PC-3 (cell line): ENCODE measurements at places on chromosomes 13 and 19.
A peak's percentile ranks its signal among the peaks of the same experiment; 100 is the strongest.

DNA sequence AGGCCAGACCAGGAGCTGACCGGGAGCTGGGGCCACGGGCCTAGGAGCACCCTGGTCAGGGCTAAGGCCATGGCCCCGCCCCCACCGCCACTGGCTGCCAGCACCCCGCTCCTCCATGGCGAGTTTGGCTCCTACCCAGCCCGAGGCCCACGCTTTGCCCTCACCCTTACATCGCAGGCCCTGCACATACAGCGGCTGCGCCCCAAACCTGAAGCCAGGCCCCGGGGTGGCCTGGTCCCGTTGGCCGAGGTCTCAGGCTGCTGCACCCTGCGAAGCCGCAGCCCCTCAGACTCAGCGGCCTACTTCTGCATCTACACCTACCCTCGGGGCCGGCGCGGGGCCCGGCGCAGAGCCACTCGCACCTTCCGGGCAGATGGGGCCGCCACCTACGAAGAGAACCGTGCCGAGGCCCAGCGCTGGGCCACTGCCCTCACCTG, 6.6 kb downstream of the SPHK2 start:
- H3K4me3 ChIP-seq = no peak overlapping the region
- no peaks in the 10 kb centered on the region for H3K27me3 ChIP-seq
- no peak for DNase-seq
- H3K36me3 ChIP-seq = no peaks in the 10 kb centered on the region
- no peak overlapping the region for H3K27ac ChIP-seq

DNA sequence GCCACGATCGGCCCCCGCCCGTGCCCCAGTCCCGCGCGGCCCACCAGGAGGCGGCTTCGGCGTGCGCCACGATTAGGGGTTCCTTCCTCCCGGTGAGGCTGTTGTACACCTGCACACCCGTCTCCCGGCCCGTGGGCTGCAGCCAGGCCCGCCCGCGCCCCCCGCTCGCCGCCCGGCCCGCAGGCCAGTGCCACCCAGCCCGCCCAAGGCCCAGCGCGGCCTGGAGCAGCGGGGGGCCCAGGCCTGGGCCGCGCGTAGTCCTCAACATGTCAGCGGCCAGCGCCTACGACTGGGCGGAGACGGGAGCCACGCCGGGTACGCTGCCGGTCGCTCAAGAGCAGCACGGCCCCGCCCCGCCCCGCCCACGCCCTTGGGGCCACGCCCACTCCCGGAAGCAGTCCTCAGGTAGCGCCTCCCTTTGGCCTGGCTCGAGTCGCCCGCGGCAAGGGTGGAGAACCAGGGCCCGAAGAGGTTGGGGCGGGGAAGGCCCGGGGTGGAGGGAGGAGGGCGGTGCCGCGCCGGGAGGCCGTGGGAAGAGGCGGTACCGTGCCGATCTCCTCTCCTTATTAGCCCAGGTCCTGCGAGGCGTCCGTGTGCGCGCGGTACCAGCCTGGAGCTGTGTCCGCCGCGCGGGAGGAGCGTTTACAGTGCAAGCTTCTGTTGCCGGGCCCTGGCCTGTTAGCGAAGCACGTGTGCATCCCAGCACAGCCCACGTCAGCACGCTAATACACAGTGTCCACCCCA, at the start of gene CARS2:
Gene CARS2, minus strand, starts transcription at position 291 of the 744 bp plus-strand sequence. Its CDS starts 23 bp downstream, at position 268.
- H3K4me1 ChIP-seq = peaks cover 22% of the 10 kb centered on the region
- DNase-seq = peak; percentile 94
- H3K4me3 ChIP-seq = peak within 1 kb of the TSS; percentile 80
- H3K27ac ChIP-seq = peak within 1 kb of the TSS; percentile 58
- H3K36me3 ChIP-seq = peaks cover 9% of the 10 kb centered on the region

DNA sequence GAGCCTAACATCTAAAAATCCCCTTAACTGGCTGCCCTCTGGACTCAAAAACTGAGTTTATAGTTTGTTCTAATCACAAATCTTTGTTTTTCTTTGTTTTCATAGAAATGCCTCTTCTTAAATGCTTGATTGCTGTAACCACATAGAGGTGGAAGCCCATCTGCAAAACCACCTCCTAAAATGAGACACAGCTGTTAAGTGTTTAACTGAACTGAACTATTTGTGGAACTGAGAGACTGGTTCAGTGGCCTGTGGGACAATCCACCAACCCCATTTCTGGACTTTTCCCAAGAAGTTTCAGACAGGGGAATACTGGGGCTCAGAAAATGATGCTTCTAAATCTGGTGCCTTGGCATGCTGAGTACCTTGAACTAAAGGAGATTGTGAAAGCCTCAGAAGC, 50.9 kb upstream of the TM9SF2 start:
- H3K4me3 ChIP-seq = no peak overlapping the region
- H3K4me1 ChIP-seq = peaks cover 12% of the 10 kb centered on the region
- H3K36me3 ChIP-seq = no peaks in the 10 kb centered on the region
- H3K27ac ChIP-seq = no peak overlapping the region
- DNase-seq = no peak

DNA sequence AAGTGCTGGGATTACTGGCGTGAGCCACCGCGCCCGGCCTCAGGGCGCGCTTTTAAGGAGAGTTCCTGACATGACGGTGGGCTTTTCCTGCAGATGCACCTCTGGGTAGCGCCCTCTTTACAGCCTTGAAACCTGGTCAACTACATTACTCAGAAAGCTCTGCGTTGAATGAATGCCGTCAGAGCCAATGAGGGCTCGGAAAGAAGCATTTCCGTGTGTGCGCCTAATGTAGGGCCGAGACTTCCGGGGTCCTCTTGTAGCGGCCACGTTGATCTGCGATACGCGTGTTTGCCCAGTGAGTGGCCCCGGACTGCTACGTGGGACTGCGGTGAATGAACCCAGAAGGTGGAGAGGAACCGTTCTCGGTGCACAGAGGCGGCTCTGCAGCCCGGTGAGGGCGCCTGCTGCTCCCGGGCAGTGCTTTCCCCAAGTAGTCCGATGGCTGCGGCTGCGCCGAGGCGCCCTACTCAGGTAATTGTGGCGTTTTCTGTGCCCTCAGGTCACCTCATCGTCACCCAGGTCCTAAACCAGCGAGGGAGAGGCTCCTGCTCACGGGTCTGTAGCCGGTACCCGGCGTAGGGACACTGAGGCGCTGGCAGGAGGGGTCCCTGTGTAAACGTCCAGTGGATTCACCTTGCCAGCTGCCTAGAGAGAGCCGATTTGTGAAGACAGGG, 4.9 kb upstream of the ZNF552 start:
- H3K36me3 ChIP-seq = peaks cover 21% of the 10 kb centered on the region
- peak; percentile 98 for DNase-seq
- H3K27me3 ChIP-seq = no peaks in the 10 kb centered on the region

DNA sequence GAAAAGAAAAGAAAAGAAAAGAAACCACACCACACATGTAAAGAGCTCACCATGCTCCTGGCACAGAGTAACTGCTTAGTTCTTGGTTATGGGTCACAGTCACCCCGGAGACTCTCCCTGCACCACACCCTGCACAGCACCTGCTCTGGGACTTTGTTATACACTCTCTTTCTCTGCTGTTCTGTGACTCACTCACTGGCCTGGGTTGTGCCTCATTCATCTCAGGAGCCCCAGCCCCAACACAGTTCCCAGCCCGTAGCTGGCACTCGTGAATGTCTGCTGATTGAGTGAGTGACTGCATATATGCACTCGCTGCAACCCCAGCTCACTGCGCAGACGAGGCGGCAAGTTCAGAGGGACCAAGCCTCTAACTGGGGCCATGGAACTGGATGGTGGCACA, 22.9 kb upstream of the ZNF507 start:
- H3K27me3 ChIP-seq = no peaks in the 10 kb centered on the region
- H3K36me3 ChIP-seq = no peaks in the 10 kb centered on the region
- DNase-seq = peak; percentile 46
- H3K4me1 ChIP-seq = peaks cover 12% of the 10 kb centered on the region; the same call in 1 of the 2 replicates
- H3K4me3 ChIP-seq = no peak overlapping the region

GRCh38 chr13:26457212-26457611, 100.3 kb upstream of the WASF3 start:
- peaks cover 15% of the 10 kb centered on the region for H3K4me1 ChIP-seq
- no peaks in the 10 kb centered on the region for H3K27me3 ChIP-seq
- H3K36me3 ChIP-seq = no peaks in the 10 kb centered on the region
- no peak overlapping the region for H3K4me3 ChIP-seq
- DNase-seq = peak; percentile 46

DNA sequence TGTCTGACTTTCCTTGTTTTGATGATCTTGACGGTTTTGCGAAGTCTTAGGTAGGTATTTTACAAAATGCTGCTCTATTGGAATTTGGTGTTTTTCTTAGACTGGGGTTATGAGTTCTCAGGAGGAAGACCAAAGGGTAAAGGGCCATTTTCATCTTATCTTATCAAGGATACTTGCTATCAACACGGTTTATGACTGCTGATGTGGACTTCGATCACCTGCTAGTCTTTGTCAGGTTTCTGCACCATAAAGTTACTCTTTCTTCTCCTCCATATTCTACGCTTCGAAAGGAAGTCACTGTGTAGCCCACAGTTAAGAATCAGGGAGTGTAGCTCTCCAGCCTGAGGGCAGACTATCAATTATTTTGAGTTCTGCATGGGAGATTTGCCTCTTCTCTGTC, 7.4 kb upstream of the CEBPG start:
- no peak overlapping the region for H3K4me3 ChIP-seq
- peaks cover 11% of the 10 kb centered on the region; the same call in 1 of the 2 replicates for H3K4me1 ChIP-seq

GRCh38 chr19:10505583-10506229, 2.5 kb upstream of the KEAP1 start:
- H3K27ac ChIP-seq = no peak overlapping the region
- peak; percentile 79 for DNase-seq
- no peaks in the 10 kb centered on the region for H3K36me3 ChIP-seq
- no peaks in the 10 kb centered on the region for H3K27me3 ChIP-seq

GRCh38 chr13:78787190-78787589, 128.2 kb upstream of the OBI1 start:
- H3K4me1 ChIP-seq = no peaks in the 10 kb centered on the region
- H3K4me3 ChIP-seq = no peak overlapping the region

- no peak within 1 kb of the TSS for H3K4me3 ChIP-seq
- no peak for DNase-seq
- H3K27me3 ChIP-seq = peaks cover 48% of the 10 kb centered on the region
- no peak within 1 kb of the TSS for H3K27ac ChIP-seq
- H3K4me1 ChIP-seq = no peaks in the 10 kb centered on the region
- no peaks in the 10 kb centered on the region for H3K36me3 ChIP-seq
Measured at GRCh38 chr19:51250786-51251467, at the start of gene SIGLECL1. Gene SIGLECL1 (plus strand): TSS chr19:51251080. CDS start chr19:51264073, 12,993 bp downstream.

DNA sequence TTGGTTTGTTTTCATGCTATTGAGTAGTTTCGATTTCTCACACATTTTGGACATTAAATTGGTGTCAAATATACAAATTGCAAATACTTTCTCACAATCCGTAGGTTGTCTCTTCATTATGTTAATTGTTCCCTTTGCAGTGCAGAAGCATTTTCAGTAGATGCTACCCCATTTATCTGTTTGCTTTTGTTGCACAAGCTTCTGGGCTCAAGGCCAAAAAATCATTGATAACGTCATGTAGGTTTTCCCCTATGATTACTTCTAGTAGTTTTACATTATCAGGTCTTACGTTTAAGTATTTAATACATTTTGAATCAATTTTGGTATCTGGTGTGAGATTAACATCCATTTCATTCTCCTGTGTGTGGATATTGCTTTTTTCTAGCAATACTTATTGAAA, 14.0 kb upstream of the ZNF347 start:
- H3K36me3 ChIP-seq = peaks cover 9% of the 10 kb centered on the region; the same call in 1 of the 2 replicates
- H3K27ac ChIP-seq = no peak overlapping the region
- H3K4me1 ChIP-seq = no peaks in the 10 kb centered on the region
- no peaks in the 10 kb centered on the region for H3K27me3 ChIP-seq

GRCh38 chr13:97502181-97502580, 68.2 kb downstream of the RAP2A start:
- no peak for DNase-seq
- peaks cover 23% of the 10 kb centered on the region; the same call in 1 of the 2 replicates for H3K4me1 ChIP-seq

DNA sequence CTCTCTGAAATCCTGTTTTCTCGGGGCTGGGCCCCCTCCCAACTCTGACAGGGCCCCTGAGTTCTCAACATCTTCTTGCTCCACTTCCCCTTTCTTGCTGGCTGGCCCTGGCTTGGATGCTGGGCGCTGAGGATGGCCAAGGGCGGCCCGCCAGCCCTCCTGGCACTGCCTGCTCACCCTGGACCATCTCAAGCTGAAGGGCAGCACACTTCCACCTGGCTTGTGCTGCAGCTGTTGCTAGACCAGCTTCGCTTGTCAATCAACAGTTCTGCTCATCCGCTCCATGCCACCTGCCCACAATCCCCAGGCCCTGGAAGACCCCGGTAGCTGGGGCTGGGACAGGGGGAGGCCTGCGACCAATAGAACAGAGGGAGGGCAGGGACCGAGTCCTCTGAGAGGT, 6.9 kb upstream of the GMIP start:
- no peaks in the 10 kb centered on the region for H3K27me3 ChIP-seq
- no peak overlapping the region for H3K4me3 ChIP-seq
- peaks cover 48% of the 10 kb centered on the region for H3K36me3 ChIP-seq
- H3K4me1 ChIP-seq = no peaks in the 10 kb centered on the region
- H3K27ac ChIP-seq = no peak overlapping the region
- DNase-seq = no peak

DNA sequence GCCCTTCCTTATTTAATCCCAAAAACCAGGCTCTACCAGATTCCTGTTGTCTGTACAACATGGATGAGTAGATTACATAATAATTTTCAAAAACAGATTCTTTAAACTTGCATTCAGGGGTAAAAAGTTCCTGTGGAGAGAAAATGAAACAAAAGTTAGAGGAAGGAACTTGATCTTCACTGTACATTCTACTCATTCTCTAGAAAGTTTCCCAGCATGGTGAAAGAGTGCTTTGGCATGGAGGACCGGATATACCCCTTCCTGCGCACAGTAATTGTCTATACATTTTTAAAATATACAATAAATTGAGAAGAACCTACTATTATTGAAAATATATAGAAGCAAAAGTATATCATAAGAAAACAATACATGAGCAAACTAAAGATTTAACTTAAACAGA, 274.2 kb downstream of the ITGBL1 start:
- no peaks in the 10 kb centered on the region for H3K4me1 ChIP-seq
- H3K36me3 ChIP-seq = no peaks in the 10 kb centered on the region
- H3K27ac ChIP-seq = no peak overlapping the region
- no peak for DNase-seq
- no peak overlapping the region for H3K4me3 ChIP-seq

- peaks cover 86% of the 10 kb centered on the region for H3K4me1 ChIP-seq
- peak overlapping the region; percentile 99 for H3K27ac ChIP-seq
- 0 out of 2 replicates have a peak overlapping the region, but pooled peaks have one; percentile 27 for H3K4me3 ChIP-seq
- no peaks in the 10 kb centered on the region for H3K27me3 ChIP-seq
- H3K36me3 ChIP-seq = peaks cover 44% of the 10 kb centered on the region
- no peak for DNase-seq
Measured at GRCh38 chr19:38654628-38655055, 7.2 kb downstream of the ACTN4 start.

- no peak overlapping the region for H3K27ac ChIP-seq
- no peak overlapping the region for H3K4me3 ChIP-seq
- H3K27me3 ChIP-seq = no peaks in the 10 kb centered on the region
- DNase-seq = peak; percentile 19
Measured at GRCh38 chr13:75263741-75264407, 218.1 kb downstream of the TBC1D4 start.

DNA sequence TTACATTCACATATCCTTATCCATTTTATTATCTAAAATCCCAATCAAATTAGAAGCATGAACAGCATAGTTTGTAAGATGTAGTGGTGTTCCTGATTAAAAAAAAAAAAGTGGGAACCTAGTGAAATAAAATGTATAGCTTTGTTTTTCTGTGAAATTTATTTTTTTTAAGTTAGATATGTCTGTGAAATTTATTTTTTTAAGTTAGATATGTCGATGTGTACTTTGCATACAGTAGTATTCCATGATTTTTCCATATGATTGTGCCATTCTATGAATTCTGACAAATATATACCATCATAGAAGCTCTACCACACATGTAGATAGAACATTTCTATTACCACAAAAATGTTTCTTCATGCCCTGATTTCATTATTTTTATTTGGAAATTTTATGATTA, 6.0 kb upstream of the MAB21L1 start:
- DNase-seq = no peak
- H3K27me3 ChIP-seq = no peaks in the 10 kb centered on the region
- H3K4me3 ChIP-seq = no peak overlapping the region
- H3K4me1 ChIP-seq = no peaks in the 10 kb centered on the region
- no peaks in the 10 kb centered on the region for H3K36me3 ChIP-seq
